ENCODE measurements at places on chromosomes 6 and 20. TPM values are rescaled to one million over a fixed set of nuclear protein-coding genes. Genes with fewer than 3 reads are reported as not detected.

The JAG1 gene
- total RNA-seq: 27.2 TPM

The SPTLC3 gene
- total RNA-seq: 3.0 TPM

The C4A gene
- 0.94 TPM for total RNA-seq

The OR12D3 gene
- total RNA-seq: not detected

The SIRPA gene
- 6.8 TPM for total RNA-seq

The PSMB9 gene
- total RNA-seq: 23.9 TPM

The SYCP2 gene
- 1.5 TPM for total RNA-seq

The TSBP1 gene
- 0.08 TPM for total RNA-seq

The RSPO4 gene
- total RNA-seq: not detected

The MBOAT1 gene
- 3.8 TPM for total RNA-seq

The ZSCAN16 gene
- 5.2 TPM for total RNA-seq

The SERINC1 gene
- 45.7 TPM for total RNA-seq

The SLC17A2 gene
- total RNA-seq: not detected

The ATP9A gene
- 14.0 TPM for total RNA-seq

The SERPINB6 gene
- total RNA-seq: 86.4 TPM

The DSP gene
- total RNA-seq: 7.9 TPM

The FKBP1C gene
- 0.11 TPM for total RNA-seq

The C2 gene
- total RNA-seq: not detected

The HMGCLL1 gene
- total RNA-seq: 0.26 TPM

The ACTL10 gene
- 9.6 TPM for total RNA-seq

The NRSN1 gene
- total RNA-seq: not detected

The IPCEF1 gene
- not detected for total RNA-seq

The TXLNB gene
- total RNA-seq: not detected

The DYNLT2 gene
- 1.6 TPM for total RNA-seq

The FLRT3 gene
- 17.4 TPM for total RNA-seq

The ATP6V1G2 gene
- 0.26 TPM for total RNA-seq

The PRRT1 gene
- total RNA-seq: not detected

The PHACTR3 gene
- not detected for total RNA-seq

The PRSS35 gene
- total RNA-seq: 0.23 TPM
